Fibroblast of mammary gland (primary cell): ENCODE measurements at places on chromosomes 6 and 20.

DNA sequence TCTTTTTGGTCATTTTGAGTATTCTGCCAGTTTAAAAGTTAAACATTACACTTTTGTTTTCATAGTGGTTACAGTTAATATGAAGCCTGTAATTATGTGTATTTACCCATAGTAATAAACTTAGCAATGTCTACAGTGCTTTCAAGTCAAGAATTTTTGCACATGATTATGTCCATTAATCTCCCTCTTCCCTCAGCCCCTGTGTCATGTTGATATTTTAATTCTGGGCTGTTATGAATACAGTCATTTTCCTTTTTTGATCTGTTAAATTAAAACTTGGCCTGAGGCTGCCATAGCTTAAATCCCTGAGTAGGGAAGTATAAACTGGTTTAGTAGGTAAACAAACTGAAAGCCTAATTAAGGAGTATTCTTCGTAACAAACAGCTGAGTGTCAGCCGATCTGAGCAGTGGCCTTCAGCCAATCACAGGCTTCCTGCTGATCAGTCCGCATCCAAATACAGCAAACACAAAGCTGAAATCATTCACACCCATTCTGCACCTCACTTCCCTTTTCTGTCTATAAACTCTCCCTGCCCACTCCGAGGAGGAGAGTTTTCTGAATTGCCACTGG, 9.5 kb upstream of the SFT2D1 start:
- DNase-seq: no peak

DNA sequence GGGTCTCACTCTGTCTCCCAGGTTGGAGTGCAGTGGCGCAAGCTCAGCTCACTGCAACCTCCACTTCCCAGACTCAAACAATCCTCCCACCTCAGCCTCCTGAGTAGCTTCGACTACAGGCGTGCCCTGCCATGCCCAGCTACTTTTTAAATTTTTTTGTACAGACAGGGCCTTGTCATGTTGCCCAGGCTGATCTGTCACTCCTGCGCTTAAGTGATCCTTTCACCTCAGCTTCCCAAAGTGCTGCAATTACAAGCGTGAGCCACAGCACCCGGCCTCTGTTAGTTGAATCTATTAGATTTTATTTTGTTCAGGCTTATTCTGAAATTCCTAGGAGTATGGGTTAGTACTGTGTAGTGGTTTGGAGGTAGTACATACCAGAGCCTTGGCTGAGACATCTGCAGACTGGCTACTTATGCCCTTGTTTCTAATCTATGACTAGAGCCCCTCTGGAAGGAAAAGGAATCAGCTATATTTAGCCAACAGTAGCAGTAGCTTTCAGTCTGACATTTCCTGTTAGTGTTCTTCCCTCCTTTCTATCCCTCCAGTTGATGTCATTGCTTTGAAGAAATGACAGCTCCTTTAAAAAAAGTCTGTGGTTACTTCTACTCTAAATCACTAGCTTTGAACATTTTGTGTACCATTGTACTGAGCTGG, 74.4 kb downstream of the ITCH start:
- peak; percentile 6 for DNase-seq

DNA sequence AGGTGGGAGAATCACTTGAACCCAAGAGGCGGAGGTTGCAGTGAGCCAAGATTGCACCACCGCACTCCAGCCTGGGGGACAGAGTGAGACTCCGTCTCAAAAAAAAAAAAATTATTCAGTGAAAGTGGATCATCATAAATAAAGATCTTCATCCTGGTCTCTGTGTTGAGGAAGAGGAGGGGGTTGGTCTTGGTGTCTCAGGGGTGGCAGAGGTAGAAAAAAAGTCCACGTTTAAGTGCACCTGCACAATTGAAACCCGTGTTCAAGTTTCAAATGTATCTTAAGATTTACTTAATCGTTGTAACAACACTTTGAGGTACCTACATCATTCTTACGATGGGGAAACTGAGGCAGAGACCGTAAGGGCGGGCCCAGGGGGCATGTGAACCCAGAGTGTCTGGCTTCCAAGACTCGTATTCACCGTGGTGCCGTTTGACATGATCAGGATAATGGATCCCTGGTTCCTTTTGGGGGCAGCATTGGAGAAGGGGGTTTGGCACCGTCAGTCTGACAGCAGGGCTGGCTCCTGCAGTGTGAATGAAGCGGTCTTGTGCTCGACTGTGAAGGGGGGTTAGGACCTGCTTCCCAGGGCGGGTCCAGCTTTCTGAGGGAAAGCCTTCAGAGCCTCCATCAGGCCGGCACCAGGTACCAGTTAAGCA, 32.9 kb upstream of the ID1 start:
- no peak for DNase-seq

DNA sequence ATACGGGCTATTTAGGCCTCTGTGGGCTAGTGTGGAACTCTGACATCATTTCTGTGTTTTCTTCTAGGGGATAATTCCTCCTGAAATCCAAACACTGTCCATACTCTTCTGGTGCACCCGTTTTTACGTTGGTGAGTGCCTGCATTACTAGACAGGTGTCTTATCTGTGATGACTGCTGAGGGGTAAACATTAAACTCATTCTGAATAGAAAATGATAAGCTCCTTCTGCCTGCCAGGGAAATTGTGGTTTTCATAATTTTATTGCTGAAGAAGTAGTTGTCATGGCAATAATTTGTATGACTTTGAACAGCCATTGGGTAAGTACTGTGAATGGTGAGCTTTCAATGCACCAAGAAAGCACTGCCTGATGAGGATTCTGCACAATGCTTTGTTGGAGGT, 705.6 kb downstream of the UTRN start:
- DNase-seq: no peak

- DNase-seq: no peak
These were observed 16.3 kb upstream of the REV3L start for GRCh38 chr6:111499269-111499793.

GRCh38 chr6:19432966-19433498, 404.1 kb upstream of the ID4 start:
- DNase-seq: no peak

GRCh38 chr6:41655646-41656001, 17.4 kb downstream of the MDFI start:
- no peak for DNase-seq

DNA sequence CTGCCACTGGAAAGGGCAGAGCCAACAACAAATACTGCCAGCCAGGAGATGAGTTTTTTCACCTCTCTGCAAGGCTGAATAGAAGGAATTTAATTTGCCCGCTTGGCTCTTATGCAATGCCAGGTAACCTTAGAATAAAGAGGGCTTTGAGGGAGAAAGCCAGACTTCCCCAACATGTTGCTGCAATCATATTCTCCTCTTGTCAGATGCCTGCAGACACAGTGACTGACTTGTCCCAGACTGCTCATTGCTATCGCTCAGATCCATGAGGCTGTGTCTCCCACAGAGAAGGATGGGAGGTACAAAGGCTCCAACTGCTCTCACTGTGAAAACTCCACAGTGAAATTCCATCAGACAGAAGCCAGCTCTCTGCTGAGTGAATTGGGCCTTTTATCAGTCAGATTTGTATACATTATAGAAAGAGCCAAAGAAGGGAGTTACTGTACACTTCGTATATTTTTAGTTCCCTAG, 517.0 kb upstream of the ID4 start:
- DNase-seq: no peak

DNA sequence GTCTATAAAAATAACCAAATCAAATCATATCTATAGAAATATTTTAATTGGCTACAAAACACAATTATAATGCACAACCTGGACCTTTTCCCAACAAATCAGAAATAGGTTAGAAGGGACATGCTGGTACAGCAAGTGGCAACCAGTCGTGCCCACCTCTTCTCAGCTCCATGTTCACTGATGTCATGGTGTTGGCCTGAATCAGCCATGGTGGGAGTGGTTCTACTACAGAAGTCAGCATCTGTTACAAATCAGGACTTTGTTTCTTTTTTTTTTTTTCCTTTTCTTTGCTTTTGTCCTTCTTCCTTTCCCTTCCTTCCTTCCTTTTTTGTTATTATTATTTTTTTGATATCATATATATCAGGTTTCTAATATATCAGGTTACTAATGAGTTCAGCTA, 91.2 kb downstream of the RALGAPA2 start:
- DNase-seq: peak; percentile 53

DNA sequence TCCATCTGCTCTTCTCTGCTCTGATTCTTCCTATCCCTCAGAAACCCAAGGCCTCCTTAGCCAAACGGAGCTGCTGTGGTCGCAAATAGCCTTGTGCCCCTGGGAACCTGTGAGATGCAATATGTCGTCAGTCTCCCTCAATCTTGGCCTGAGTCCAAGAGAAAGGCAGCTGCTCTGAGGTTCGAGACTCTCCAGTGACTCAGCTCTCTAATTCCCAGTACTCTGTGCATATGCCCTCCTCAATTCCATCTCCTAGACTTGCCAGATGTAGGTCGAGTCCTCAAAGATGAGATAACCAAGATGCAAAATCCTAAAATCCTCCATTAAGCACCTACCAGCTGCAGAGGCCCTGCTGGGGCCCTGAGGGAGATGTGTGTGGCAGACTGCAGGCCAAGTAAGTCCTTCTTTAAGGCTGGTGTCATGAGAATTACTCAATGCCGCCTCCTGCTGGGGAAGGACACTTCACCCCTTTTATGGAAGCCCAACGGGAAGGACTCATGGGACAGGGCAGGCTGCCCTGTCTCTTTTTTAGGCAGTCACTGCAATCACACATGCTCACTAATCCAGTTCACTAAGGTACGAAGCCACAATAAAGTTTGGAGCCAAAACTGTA, 28.5 kb downstream of the C6orf15 start:
- DNase-seq: peak; percentile 90

DNA sequence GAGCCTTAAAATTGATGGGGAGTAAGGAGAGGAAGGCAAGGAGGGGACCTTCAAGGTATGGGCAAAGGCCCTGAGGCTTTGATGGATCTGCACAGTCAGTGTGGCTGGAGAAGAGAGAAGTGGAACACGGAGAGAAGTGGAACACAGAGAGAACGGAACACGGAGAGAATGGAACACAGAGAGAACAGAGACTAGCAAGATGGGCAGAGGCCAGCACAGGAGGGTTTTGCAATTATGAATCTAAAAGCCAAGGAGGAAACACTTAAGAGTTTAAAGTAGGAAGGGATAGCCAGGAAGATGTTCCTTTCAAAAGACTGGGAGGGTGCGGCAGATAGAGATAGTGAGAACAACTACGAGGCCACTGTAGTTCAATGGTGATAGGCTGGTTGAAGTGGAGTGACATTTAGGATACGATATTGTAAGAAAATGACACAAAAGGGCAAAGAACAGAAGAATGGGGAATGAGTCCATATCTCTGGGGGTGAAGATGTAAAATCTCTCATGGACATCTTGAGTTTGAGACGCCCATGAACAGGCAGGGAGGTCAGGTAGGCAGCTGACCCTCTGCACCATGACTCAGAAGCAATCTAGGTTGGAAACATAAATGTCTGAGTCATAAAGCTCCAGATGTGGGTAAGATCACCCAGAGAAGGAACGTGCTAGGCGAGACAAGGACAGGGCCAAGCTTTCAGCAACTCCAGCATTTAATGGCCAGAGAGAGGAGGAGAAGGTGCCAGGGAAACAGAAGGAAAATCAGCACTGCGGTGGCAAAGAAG, 25.4 kb downstream of the ZMYND8 start:
- peak; percentile 97 for DNase-seq

- DNase-seq: peak; percentile 61
These were observed 98.0 kb upstream of the CITED2 start for GRCh38 chr6:139472351-139473015.

GRCh38 chr6:83474309-83474708, 38.0 kb upstream of the PRSS35 start:
- DNase-seq: peak; percentile 41

- no peak for DNase-seq
These were observed 19.0 kb upstream of the TGM2 start for GRCh38 chr20:38184101-38184500.

DNA sequence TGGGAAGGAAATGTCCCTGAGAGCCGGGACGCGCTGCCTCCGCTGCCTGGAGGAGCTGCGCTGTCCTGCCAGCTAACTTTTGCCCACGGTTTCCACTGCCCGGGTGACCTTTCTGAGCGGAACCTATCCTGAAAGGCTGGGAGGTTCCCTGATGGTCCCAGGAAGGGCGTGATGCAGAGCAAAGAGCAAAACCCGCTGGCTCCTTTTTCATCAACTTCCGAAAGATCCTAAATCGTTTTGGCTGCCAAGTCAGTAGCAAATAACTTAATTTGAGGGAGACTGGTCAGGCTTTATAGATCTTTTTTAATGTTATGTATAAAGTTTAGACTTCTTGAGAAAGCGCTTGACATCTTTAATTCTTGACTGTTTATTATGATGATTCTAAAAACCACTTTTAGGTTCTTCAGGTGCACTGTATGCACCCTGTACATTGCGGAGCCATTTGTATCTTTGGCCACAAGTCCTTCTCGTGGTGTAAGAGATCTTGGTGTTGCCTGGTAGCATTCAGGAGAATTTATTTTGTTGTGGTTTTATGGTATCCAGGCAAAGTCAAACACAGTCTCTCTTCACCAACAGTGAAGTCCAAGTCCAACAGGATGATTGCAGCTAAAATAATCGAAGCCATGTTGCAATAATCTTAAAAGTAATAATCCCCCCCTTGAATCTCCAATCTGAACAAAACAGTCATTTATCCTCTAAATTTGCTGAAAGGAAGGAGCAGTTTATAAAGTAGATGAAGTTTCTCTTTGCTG, at the start of gene SYNE1:
Gene SYNE1 (minus strand): TSS at position 67 of the 752 bp plus-strand sequence. CDS start 9,031 bp downstream, outside the sequence.
- DNase-seq: no peak

- DNase-seq: no peak
These were observed 38.8 kb downstream of the C6orf52 start for GRCh38 chr6:10655508-10656055.

- DNase-seq: peak; percentile 62
These were observed 28.0 kb upstream of the TULP4 start for GRCh38 chr6:158284007-158284875.

- DNase-seq: no peak
These were observed 17.2 kb downstream of the DYNLT1 start for GRCh38 chr6:158627168-158627939.

GRCh38 chr6:134925800-134926199, 24.1 kb downstream of the ALDH8A1 start:
- DNase-seq: peak; percentile 86

GRCh38 chr20:20628314-20628713, 84.1 kb downstream of the RALGAPA2 start:
- no peak for DNase-seq

DNA sequence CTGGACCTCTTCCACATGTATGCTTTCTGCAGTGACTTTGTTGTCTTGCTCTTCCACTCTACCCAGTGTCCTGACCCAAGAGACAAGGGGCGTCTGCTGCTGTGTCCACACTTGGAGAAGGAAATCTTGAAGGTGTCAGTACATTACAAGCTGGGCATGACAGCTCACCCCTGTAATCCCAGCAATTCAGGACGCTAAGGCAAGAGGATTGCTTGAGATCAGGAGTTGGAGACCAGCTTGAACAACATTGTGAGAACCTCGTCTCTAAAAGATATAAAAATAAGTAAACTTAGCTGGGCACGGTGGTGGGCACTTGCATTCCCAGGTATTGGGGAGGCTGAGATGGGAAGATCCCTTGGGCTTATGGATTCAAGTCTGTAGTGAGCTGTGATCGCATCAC, 5.8 kb upstream of the HLA-B start:
- no peak for DNase-seq

DNA sequence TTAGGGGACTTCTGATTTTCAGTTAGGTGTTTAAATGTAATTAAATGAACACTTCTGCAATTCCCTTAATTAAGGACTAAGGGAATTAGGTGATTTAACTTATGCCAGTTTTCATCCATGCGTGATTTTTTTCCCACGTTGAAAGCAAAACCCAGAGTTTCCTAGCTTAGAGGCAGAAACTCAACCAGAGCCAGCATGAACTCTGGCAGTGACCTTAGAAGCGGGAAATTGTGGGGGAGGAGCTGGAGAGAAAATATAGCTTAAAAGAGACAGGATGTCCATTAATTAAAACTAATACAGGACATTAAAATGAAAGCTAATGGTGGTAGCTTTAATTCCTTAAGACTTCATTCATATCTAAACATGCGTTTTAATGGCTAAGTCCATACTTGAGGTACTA, 41.6 kb downstream of the IYD start:
- DNase-seq: no peak

GRCh38 chr20:35953387-35954199, 709 bp downstream of the SCAND1 start:
- DNase-seq: peak; percentile 25
